ENCODE measurements at places on chromosomes 2 and 18.

DNA sequence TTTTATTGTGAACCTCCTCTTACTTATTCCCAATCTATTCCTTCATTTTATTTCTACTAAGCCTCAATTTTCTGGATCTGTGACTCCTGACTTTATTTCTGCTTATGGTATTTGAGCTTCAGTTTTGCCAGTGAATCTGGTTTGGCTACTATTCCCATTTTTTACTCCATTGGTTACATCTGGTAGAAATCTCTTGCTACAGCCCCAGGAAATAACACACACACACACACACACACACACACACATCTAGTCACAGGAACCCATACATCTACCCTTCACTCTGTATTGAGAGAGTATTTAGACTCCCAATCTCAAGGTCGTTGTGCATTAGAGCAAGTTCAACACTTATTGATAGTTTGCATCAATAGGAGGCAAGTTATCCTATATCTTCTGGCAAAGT lies 37.0 kb upstream of the GALNT5 start:
- no peak for DNase-seq

DNA sequence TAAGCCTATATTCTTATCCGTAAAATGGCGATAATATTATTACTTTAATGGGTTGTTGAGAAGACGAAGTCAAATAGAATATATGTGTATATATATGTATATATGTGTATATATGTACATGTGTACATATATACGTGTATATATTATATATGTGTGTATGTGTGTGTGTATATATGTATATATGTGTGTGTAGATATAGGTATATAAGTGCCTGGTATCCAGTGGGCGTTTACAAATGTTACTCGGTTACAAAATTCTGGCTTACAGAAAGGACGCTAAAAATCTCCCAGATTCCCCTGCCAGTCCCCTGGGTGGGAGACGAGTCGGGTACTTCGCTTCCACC lies 295 bp upstream of the MTX2 start:
- DNase-seq, result no peak

- no peak for DNase-seq
These were observed 150.9 kb upstream of the REV1 start for GRCh38 chr2:99640635-99641151.

GRCh38 chr18:470661-471501 lies 29.6 kb downstream of the COLEC12 start:
- DNase-seq, result no peak

DNA sequence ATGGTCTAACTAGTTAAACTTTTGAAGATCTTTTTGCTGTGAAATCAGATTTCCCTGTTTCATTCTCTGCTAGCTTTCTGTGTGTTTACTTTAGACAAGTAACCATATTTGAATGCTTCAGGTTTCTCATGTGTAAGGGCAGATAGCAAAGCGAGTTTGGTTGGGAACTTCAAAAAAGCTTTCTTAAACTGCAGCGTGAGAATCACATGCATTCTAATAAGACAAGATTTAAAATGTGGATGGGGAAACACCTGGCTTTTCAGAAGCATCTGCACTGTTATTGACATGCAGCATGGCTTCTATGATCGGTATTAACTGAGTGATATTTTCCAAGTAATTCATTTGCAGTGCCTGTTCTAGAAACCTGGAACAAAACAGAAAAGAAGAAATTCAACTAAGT lies 119.3 kb downstream of the ABCA12 start:
- no peak for DNase-seq

- no peak for DNase-seq
These were observed 969.1 kb upstream of the CDH2 start for GRCh38 chr18:29146068-29146467.

DNA sequence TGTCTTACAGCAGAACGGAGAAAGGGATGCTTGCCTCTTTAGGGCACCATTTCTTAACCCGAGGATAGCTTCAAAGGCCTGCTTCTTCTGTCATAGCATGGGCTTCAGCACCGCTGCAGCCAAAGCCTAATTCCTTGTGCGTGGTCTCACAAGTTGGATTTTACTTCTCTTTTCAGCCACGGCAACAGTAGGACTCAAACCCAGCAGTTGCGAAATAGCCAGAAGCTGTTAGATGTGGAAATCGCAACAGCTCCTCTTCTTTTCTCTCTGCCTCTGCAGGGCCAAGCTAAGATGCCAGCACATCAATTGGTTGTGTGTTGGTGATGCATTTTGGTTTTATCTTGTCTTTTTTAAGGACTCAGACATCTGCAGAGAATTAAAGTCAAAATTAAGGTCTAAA lies 3.1 kb downstream of the NRXN1 start:
- DNase-seq, result no peak

- peak; percentile 10 for DNase-seq
These were observed 79.1 kb downstream of the INHBB start for GRCh38 chr2:120425014-120425413.

DNA sequence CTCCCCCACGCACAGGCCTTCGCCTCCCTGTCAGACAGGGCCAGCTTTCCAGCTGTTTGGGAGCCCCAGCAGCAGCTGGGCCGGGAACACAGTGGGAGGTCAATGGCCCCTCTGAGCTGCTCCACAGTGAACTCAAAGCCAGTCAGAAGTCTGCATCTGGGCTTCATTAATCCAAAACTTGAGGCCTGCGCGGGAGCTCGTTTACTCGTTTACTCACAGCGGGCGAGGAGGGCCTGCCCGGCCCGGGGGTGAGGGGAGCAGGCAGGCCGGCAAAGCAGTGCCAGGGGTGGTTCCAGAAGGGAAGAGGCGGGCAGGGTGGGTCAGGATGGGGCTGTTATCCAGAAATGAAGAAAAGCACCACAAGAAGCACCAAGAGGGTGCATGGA lies 36.8 kb upstream of the SEMA4C start:
- no peak for DNase-seq

DNA sequence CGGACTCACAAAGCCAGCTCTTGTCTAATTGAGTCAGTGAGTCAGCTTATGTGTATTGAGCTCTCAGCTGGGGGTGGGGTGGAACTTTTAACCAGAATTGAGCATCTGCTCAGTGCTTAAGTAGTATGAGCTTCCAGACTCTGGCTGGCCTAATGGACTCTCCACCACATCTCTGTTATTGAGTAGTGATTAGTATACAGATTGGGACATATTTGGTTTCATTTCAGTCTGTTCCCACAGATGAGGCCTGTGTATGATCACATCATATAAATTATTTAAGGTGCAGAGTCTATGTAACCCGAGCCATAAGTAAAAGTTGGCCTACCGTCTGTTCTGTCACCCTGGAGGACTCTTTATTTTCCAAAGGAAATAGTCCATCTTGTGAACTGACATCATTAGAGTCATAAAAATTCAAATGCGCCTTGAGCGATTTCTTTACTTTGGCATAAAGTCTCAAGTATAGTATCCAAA lies 152.1 kb downstream of the THSD7B start:
- DNase-seq, result no peak

DNA sequence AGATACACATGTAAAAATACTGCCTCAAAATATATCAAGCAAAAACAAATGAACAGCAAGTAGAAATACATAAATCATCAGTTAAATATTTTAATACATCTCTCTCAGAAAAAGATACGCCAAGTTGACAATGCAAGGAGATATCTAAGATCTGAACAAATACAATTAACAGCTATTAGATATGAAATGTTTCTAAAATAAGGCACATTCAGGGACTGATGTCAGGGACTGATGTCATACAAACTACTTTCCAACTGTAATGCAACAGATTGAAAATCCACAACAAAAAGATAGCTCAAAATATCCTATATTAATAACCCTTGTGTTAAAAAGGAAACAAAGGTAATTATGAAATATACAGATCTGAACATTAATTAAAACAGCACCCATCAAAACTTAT lies 51.7 kb downstream of the TLK1 start:
- DNase-seq, result no peak

DNA sequence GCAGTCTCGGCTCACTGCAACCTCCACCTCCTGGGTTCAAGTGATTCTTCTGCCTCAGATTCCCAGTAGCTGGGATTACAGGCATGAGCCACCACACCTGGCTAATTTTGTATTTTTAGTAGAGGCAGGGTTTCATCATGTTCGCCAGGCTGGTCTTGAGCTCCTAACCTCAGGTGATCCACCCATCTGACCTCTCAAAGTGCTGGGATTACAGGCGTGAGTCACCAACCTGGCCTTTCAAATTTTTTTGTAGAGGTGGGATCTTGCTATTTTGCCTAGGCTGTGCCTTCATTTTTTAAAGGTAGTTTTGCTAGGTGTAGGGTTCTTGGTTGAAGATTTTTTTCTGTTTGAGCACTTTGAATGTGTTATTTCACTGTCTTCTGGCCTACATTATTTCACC lies 6.2 kb downstream of the HAUS1 start:
- DNase-seq, result no peak

DNA sequence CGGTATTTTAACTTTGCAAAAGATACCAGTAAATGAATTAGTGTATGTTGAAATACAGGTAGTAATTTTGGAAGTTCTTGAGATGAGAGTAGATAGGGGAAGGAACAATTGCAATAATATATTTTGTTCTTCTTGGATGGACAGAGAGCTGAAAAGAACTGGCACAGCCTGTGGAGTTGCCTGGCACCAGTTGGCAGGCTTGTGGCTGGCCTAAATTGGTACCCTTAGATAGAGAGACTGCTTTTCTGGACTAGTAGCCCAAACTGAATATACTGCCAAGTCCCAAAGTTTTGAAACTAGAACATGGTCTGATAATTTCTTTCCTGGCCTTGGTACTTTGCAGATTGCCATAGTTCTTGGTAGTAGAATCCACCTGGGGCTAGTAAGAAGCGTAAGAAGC lies 26.9 kb downstream of the MYO1B start:
- no peak for DNase-seq

GRCh38 chr18:55853268-55853667 lies 265.3 kb upstream of the TCF4 start:
- no peak for DNase-seq

GRCh38 chr18:59961070-59961469 lies 61.3 kb downstream of the PMAIP1 start:
- DNase-seq, result no peak

DNA sequence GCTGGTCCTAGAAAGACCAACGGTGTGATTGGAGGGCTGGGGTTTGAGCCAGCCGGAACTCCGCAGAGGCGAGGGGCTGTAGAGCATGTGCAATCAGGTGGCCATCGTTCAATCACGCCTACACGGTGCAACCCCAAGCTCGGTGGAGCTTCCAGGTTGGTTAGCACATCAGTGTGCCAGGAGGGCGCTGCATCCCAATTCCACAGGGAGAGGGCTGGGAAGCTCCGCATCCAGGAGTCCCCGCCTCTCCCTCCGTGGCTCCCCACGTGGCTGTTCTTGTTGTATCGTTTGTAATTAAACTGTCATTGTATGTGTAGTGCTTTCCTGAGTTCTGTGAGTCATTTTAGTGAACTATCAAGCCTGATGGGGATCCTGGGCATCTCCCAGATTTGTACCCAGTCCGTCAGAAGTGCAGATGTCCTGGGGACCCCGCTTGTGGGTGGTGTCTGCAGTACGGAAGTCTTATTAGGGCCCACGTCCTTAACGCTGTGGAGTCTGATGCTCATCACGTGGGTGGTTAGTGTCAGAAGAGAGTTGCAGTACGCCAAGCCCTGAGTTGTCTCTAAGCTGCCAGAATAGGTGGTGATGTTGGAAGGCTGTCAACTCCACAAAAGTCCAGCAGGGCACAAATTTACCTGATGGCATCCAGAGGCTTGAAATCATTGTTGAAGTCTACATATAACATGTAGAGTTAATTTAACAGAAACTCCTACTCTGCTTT lies 20.6 kb upstream of the AMMECR1L start:
- DNase-seq, result no peak
